SIG-M5 (cell line): ENCODE measurements at places on chromosomes 2 and 18.

GRCh38 chr18:36756242-36756641, 72.6 kb downstream of the TPGS2 start:
- no peak for DNase-seq

GRCh38 chr2:222982010-222982908, 69.7 kb upstream of the KCNE4 start:
- DNase-seq, result no peak

DNA sequence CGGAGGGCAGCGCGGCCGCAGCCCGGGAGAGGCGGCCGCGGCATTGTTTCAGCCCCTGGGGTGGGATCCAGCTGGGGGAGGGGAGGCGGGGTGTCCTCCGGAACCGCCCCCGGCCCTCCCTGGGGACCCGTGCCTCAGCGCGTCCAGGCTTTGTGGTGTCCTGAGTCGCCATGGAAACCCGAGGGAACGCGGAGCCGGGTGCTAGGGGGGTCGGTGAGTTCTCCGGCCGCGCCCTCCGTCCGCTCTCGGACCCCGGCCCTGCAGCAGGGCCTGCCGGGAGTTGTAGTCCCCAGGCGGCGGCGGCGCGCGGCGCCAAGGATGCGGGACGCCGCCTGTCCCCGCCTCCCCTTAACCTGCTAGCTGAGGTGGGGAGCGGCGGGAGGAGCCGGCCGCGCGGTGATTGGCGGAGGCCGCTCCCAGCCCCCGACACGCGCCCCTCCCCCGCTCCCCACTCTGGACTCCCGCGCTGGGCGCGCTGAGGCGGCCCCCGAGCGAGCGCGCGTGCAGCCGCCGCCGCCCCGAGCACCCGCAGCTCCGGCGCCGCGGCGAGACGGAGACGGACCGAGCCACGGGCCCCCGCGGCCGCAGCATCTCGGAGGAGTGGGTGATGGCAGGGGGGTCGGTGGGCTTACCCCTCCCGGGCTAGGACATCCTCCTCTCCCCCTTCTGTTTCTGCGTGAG, at the start of gene DPYSL5:
Gene DPYSL5, plus strand, starts transcription at position 478 of the 681 bp plus-strand sequence. CDS start 50,368 bp downstream, outside the sequence.
- no peak for DNase-seq

DNA sequence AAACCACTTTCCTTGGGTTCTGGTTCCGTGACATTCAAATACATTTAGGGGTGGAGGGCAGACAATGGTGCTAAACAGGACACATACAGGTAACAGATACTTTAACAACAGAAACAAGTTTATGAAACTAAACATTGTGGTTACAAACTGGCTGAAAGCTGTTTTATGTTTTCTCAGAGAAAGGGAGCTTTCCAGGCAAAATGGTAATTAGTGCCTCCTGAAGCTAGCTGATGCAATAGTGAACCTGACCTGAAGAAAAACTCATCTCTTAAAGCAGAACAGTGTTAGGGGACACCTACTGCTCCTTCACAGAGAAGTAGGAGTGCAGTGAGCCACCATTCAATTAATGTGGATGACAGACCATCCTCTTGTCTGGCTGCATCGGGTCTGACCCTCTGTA, 138.9 kb downstream of the CCDC148 start:
- no peak for DNase-seq

- DNase-seq, result no peak
Observed at GRCh38 chr2:70570041-70570661, 16.5 kb upstream of the TGFA start.

GRCh38 chr2:54115284-54116137, at the start of gene ACYP2:
TSS of gene ACYP2 (plus strand) at chr2:54115615.
- DNase-seq, result peak; percentile 9

DNA sequence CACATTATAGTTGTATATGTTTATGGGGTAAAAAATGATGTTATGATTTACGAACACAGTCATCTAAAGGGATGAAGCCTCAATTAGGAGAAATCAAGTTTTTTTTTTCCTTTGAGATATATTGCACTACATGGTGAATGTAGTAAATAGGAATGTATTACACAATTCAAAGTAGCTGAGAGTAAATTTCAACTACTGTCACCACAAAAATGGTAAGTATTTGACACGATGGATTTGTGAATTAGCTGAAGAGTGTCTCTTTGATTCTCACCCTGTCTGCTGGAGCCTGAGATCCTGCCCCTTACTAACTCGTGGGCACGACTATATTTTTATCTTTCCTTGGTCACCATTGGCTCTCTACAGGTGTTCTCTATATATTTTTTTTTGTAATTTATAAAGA, 540.4 kb upstream of the DSEL start:
- DNase-seq, result no peak

GRCh38 chr2:238039151-238039550, 21.6 kb upstream of the SCLY start:
- no peak for DNase-seq

- DNase-seq, result no peak
Observed at GRCh38 chr18:27249933-27250332, 64.8 kb upstream of the CHST9 start.

DNA sequence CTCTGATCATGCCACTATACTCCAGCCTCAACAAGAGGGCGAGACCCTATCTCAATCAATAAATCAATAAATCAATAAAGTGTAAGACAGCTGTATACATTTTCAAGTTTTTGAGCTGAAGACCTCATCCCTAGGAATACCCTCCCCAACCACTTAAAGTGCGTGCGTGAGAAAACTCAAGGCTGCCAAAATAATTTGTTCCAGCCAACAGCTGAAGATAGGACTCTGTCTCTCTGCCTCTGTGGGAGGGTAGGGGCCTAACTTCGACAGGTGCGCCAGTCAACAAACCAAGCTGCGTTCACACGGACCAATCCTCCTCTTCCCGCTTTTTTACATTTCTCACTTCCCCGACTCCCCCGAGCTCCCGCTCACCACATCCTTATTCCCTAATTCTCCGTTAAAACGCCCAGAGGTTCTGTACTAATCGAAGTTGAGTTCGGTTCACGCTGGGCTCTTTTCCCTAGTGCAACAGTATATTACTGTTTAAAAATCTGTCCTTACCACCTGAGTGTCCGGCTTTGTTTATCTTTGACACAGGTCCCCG, 618 bp downstream of the POLR2D start:
- no peak for DNase-seq

GRCh38 chr2:42951263-42951938, 159.0 kb upstream of the HAAO start:
- no peak for DNase-seq

GRCh38 chr2:221569425-221569845, 2.7 kb downstream of the EPHA4 start:
- DNase-seq, result no peak

GRCh38 chr18:45253973-45254708, 361.1 kb upstream of the SLC14A2 start:
- no peak for DNase-seq

DNA sequence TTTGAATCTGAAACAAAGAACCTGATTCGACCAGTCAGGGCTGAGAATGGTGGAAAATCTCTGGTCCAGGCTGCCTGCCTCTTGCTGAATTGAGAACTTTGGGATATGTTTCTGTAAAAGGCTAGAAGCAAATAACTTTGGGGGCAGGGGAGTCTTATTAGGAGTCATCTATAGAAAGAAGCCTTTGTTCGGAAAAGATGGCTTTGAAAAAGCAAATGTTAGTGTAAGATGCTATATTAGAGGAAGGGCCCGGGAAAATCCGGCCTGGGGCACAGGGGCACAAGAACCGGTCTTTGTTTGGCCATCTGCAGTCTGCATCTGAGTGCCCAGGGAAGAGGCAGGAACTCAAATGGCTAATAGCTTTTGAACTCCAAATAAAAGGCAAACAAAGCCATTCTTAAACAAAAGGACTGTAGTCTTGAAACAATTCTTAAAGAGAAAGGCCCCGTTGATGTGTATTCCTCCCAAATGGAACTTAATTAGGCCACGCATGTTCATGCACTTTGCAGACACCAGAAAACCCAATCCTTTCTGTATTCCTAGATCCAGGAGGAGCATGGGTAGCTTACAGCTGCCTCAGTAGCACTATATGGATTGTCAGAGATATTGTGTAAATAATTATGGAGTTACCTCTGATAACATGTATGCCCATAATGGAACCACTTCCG, 180.0 kb upstream of the ARL4C start:
- no peak for DNase-seq

- DNase-seq, result no peak
Observed at GRCh38 chr2:8270699-8271098, 411.2 kb upstream of the ID2 start.

GRCh38 chr2:47503481-47504070, 100.6 kb downstream of the MSH2 start:
- no peak for DNase-seq

GRCh38 chr2:176227874-176228273, 39.4 kb downstream of the HOXD1 start:
- DNase-seq, result no peak

DNA sequence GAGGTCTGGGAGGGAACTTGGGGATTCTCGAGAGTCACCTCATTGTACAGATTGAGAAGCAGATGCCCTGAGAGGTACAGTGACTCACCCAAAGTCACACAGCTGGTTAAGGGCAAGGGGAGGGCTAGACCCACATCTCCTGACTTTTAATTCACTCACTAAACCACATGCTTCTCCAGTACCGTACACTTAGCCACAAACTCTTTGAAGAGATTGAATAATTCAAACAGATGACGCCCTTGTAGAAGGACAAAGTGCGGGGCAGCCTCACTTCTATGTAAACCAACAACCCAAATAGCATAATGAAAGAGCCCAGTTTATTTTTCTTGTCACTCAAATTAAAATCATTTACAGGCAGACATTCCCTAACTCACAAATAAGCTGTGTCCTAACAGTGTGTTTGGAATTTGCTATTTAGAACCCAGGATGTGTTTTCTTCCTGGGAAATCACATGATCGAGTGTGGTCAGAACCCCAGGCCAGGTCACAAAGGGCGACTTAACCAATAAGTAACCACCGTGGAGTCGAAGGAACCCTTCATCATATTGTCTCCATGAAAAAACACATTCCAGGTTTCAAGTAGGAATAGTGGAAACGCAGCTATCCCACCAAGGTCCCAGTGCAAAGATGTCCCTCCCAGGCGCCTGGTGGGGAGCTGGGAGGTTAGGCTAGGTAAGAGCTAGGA, 35.8 kb upstream of the PTPN4 start:
- no peak for DNase-seq

DNA sequence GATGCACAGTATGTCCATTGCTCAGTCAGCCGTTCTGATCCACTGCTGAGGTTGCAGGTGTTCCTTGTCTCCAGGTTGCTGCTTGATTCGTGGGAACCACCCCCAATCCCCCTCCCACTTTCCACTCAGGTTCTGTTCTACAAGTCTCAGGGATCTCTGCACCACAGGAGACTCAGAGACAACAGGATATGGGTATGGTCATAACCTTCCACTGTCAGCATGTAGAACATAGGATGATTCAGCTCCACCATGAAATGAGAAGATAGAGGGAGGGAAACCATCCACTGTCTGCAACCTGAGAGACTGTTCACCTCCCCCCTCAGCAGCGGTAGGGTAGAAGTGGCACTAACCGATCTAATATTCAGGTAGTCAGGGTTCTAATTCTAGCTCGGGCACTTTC, 19.0 kb upstream of the KLF7 start:
- DNase-seq, result no peak

DNA sequence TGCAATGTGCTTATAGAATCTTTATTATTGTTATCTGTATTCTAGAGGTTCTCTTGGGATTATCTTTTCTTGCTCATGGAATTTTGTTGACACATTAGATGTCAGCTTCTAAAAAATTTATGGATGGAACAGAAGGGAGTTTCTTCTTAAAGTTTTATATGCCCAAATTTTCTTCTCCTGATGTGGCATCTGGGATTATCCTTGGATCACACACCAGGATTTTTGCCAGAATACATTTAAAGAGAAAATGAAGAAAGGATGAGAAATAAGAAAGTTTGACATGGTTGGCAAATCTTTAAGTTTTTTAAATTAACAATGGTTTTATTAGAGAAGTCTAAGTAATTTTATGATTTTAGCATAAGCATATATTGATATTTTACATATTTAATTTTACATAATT, 706.7 kb upstream of the TMEFF2 start:
- no peak for DNase-seq
